ENCODE measurements at places on chromosomes 7 and 10.

GRCh38 chr7:1120791-1121190 lies 32.9 kb downstream of the GPER1 start:
- no peak for DNase-seq

GRCh38 chr10:127736915-127737562 lies at the start of gene FOXI2:
TSS of gene FOXI2 (plus strand) at chr10:127737185. CDS start at chr10:127737274, 89 bp downstream.
- DNase-seq = no peak

- DNase-seq = no peak
Observed at GRCh38 chr10:102675666-102676533, 31.6 kb downstream of the TRIM8 start.

DNA sequence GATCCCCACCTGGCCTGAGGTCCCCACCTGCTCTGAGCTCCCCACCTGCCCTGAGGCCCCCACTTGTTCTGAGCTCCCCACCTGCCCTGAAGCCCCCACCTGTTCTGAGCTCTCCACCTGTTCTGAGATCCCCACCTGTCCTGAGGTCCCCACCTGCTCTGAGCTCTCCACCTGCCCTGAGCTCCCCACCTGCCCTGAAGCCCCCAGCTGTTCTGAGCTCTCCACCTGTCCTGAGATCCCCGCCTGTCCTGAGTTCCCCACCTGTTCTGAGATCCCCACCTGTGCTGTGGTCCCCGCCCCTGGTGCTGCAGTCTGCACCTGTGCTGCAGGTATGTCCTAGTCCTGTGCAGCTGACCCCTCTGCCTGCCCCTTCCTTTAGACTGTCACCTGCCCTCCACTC lies 561.6 kb downstream of the TCERG1L start:
- no peak for DNase-seq

- no peak for DNase-seq
Observed at GRCh38 chr7:156612930-156613329, 27.6 kb upstream of the RNF32 start.

DNA sequence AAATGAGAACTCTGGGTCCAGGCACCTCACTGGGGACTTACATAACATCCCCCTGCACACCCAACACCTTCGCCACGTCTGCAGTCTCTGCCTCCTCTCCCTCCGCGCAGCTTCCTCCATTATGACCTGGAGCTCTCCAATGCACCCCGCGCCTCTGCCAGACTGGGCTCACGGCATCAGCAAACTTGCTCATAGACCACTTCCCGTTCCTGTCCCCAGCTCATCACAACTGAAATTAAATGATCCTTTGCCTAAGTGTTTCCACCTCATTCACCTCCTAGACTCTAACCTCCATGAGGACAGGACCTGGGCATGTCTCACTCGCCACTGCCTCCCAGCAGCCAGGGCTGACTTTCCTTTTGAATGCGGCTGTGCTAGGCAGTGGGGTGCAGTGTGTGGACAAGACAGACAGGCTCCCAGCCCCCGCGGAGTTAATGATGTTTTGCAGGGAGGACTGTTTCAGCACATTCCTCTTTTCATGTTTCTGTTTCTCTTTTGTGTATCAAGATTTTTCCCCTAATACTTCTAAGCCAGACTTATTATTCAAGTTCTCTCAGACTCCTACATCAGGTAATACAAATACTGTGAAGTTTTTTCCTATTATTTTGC lies 18.8 kb downstream of the CHST15 start:
- DNase-seq = no peak

DNA sequence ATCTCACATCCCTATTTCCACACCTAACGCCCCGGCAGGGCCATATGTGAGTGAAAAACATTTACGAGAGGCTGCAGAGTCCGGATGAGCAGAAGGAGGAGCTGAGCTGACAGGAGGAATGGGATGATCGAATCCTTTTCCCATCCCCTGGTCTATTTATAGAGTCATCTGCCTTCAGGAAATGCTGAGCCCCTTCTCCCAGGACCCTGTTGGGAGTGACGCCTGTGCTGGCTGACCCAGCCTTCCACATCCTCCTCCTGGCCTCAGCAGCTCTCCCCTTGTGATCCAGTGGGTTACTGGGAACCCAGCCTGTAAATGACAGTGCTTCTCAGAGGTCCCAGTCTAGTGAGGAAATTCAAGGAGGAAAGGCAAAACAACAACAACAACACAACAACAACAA lies 16.6 kb downstream of the DENND2A start:
- no peak for DNase-seq

- no peak for DNase-seq
Observed at GRCh38 chr10:121325490-121326231, 272.6 kb downstream of the FGFR2 start.

DNA sequence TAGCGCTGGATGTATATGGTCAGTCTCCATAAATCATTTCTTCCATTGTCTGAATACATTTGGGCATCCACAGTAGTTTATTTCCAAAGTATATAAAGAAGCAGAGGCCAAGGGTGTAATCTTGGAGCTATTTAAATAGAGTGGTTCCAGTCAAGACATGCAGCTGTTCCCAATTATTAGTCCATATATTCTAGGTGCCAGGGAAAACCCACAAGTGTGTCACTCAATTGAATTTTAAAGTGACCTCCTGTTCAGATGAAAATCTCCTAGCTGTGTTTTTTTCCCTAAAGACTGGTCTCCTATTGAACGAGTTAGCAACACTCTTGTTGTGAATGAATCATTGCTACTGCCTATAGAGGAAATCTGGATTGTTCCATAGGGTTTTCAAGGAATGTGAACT lies 260.2 kb upstream of the BMPER start:
- no peak for DNase-seq

DNA sequence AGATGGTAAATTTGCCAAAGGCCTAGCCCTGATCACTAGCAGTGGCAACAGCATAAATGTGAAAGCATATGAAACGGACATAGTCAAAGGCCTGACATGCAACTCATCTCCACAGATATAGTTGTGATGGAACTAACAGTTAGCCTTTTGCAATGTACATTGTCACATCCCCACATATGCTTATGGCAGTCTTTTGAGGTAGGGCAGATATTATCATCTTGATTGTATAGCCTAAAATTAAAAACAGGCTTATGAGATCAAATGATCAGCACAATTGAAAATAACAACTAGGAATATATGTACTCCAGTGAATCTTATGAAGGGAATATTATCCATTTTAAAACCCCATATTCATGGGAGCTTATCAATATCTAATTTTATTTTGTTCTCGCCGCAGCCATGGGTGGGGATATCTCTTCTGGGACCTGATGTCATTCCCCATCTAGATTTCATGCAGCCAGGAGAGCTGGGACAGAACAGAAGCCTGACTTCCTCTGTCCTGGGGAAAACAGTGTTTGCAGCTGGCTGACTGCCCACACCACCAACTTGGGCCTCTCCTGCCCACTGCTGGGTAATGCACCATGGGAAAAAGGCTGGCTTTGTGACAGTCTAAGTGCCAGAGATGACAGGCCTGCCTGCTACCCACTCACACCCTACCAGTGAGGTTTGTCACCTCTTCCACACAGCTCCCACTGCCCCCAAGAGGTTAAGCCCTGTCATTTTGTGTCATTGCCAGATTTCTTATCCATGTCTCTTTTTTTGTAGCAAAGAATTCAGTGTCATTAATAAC lies 180.2 kb upstream of the FZD1 start:
- DNase-seq = no peak

DNA sequence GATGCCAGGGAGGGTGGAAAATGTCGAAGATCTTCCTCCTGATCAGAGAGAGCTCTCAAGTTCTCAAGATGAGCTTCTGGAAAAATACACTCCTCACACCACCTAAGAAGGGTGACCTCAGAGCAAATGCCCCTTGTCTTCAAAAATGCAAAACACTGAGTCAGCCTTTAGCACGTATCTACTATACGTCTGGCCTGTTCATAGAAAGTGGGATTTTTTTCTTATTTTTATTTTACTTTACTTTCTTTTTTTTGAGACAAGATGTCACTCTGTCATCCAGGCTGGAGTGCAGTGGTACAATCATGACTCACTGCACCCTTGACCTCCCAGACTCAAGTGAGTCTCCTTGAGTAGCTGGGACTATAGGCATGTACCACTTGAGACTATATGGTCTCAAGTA lies 57.1 kb downstream of the AFAP1L2 start:
- no peak for DNase-seq

- no peak for DNase-seq
Observed at GRCh38 chr10:70899096-70899495, 10.7 kb upstream of the PCBD1 start.

Data from HuH-7 (cell line).